ENCODE measurements at places on chromosomes 5 and 9.

- no peak for DNase-seq
Measured at GRCh38 chr9:32877103-32877502, 93.8 kb downstream of the TMEM215 start.

- no peak for DNase-seq
Measured at GRCh38 chr9:125685167-125685566, 21.8 kb downstream of the MAPKAP1 start.

DNA sequence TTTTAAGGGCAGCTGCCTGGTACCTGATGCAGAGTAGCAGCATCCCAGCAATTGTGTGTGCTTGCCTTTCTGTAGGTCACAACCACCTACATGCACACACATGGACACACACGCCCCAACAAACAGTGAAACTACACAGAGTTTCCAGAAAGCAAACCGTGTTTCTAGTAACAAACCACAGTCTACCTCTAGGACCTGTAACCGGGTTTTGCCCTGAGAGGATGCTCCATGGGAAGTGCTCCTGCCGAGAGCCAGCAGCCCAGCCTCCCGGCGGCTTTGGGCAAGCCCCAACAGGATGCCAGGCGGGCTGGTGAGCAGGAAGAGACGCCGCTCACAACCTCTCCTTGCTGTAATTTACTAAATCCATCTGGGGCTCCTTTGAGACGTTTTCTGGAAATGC, 4.1 kb upstream of the TCF7 start:
- DNase-seq, result no peak

DNA sequence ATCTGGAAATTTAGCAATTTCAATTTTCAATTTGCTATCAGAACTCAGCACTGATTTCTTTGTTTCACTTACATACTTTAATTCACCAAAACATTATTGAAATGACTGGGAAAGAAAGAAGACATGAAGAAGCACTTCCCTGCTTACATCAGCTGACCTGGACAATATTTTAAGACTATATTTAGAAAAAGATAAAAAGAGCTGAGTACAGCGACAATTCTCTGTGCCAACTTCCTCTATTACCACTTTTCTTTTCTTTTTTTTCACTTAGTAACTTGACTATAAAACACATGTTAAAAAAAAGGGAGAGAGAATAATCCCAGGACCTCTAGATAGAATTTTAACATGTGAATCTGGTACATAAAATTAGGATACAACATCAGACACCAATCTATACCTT, 35.6 kb downstream of the MEF2C start:
- no peak for DNase-seq

Data from Ammon's horn (tissue), 1 donor.